NT2/D1 (cell line): ENCODE measurements at places on chromosomes 1 and 21.
A peak's percentile ranks its signal among the peaks of the same experiment; 100 is the strongest.

- no peak for DNase-seq
These were observed 9.1 kb upstream of the TMEM61 start for GRCh38 chr1:54971317-54971791.

GRCh38 chr1:205961405-205961804 is 18.1 kb upstream of the SLC26A9 start:
- DNase-seq = no peak

DNA sequence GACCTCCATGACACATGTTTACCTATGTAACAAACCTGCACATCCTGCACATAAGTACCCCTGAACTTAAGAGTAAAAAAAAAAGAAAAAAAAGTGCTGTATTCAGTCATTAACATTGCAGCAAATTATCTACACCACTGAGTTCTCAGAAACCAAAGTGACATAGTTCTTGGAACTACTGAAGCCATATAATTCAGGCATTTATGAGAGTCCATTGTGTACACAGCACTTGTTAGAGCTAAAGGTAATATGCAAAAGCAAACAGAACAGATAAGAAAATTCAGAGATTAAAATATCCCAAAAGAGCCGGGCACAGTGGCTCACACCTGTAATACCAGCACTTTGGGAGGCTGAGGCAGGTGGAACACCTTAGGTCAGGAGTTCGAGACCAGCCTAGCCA is 38.0 kb downstream of the F5 start:
- DNase-seq = no peak

- no peak for DNase-seq
These were observed 245.9 kb downstream of the PLPP3 start for GRCh38 chr1:56333461-56333860.

DNA sequence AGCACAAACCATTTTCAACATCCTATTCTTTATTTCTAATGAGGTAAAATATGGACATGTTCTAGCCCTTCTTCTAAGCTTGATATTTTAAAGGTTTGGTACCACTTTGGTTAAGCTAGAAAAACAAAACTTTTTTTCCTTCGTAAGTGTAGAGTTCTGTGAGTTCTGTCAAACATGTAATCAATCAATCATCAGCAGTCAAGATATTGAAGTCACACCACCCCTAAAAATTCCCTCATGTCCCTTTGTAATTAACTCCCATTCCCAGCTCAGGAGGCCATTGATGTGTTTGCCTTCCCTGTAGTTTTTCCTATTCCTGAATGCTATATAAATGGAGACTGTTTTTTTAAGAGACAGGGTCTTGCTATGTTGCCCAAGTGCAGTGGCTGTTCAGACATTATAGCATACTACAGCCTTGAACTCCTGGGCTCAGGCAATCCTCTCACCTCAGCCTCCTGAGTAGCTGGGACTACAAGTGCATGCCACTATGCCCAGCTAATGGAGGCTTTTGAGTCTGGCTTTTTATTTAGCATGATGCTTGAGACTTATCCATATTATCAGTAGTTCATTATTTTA is 23.0 kb downstream of the IVNS1ABP start:
- DNase-seq = no peak

GRCh38 chr1:3925256-3925655 is 25.2 kb upstream of the C1orf174 start:
- DNase-seq = no peak

DNA sequence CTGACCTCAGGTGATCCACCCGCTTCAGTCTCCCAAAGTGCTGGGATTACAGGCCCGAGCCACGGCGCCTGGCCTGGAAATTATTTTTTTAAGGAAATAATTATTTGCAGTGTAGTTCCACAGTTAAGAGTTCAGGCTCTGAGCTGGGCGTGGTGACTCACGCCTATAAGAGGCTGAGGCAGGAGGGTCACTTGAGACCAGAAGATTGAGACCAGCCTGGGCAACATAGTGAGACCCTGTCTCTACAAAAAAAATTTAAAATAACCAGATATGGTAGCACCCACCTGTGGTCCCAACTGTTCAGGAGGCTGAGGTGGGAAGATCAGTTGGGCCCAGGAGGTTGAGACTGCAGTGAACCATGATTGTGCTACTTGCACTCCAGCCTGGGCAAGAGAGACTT is 13.9 kb downstream of the H3-3A start:
- no peak for DNase-seq

- no peak for DNase-seq
These were observed 176.1 kb downstream of the CLIC6 start for GRCh38 chr21:34844924-34845238.

DNA sequence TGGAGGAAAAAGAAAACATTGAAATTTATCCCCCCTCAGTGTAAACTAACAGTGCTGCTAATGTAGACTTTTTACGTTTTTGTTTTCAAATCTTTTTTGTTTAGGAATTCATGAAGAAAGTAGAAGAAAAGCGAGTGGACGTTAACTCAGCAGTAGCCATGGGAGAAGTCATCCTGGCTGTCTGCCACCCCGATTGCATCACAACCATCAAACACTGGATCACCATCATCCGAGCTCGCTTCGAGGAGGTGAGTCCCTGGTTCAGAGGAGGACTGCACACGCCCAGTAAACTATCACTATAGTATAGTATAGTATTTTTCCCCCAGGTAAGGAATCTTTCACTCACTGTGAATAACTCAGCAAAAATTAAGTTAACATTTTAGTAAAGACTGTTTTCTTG is 37.8 kb upstream of the BMP8A start:
- DNase-seq = no peak

DNA sequence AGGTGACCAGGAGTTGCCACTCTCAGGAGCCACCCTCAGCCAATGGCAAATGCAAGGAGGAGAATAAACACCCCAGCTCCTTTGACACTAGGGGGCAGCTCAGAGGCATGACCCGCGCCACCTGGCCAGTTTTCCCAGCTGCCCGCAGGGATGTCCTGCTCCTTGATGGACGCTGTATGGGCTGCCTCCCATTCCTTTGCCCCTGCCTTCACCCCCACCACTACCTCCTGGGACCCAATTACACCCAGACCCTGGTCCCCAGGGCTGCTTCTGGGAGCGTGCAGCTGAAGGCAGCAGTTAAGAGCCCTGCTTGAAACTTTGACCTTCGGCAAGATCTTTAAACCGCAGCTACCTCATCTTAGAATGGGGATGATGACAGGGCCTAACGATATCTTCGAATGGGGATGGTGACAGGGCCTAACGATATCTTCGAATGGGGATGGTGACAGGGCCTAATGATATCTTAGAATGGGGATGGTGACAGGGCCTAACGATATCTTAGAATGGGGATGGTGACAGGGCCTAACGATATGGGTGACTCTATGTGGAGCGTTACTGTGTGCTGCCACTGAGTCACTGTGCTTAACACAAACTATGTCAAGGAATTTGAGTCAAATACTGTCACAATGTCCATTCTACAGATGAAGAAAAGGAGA is 163.0 kb upstream of the KAZN start:
- DNase-seq = no peak

GRCh38 chr1:247551721-247552120 is 2.8 kb downstream of the GCSAML start:
- DNase-seq = no peak

DNA sequence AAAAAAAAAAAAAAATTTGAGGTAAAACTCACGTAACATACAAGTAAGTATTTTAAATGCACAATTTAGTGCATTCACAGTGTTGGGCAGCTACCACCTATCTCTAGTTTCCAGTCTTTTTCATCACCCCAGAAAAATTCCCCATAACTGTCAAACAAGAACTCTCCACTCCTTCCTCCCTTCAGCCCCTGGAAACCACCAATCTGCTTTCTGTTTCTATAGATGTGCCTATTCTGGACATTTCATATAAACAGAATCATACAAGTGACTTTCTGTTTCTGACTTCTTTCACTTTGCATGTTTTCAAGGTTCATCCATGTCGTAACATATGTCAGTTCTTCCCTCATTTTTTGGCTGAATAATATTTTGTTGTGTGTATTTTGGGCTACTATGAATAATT is 24.9 kb upstream of the ETS2 start:
- no peak for DNase-seq

DNA sequence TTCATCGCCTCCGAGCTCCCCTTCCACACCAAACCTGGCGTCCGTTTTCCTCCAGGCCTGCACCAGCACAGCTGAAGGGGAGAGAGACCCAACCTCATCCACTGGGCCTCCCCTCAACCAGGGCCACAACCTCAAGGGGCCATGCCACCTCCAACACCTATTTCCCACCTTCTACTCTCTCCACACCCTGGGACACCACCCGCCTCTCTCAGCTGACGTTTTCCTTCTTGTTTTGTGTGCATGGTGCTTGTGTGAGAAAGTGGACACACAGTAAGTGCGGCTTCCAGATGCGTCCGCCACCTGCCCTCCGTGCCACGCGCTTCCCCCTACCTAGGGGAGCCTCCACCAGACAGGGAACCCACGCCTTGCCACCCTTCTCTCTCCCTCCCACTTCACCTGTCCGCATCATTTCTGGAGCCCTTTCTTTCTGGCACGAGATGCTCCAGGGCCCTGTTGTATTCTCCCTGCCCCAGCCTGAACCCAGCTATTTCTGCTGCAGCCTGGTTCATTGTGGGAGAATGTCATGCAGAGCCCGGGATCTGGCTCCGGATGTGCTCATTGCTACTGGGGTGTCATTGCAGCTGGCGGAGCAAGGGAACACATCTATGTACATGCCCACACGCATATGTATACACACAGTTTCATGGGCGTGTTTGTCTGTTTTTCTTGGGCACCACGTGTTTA is 1.3 kb upstream of the GNB1 start:
- DNase-seq = no peak

DNA sequence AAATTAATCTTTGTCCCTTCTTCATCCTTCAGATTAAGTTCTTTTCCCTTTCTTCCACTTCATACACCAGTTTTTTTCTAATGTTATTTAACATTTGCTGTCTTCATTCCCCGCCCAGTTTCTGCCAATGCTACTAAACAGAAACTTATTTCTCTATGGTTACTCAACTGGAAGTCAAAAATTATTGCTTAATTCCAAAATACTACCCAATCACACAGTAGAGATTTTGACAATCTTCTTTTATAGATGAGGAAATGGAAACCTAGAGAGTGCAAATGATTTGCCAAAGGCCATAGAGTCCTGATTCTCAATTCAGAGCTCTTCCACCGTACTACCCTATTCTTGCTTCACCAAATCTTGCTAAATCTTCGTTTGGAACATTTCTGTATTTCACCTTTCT is 58.1 kb upstream of the SH3GLB1 start:
- no peak for DNase-seq

DNA sequence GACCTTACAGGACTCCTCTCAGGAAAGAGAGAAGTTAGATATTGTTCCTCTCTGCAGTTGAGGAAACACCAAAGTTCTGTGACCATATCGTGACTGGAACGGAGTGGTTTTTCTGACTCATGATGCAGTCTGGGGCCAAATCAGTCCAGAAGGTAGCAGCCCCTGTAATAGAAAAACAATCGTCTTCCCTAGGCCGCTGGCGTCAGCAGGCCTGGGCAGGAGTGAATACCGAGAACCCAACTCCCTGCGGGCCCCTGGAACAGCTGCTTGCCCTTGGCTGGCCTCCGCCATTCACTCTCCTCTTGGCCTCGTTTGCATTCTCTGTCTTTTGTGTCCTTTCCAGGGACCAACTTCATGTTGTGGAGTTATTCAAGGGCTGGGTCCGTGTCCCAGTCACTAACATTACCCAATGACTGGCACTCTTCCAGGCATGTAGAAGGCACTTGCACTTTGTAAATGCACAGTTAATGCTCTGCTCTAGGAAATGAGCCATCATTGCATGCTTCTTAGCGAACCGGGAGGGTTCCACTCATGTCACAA is 10.9 kb upstream of the CD101 start:
- no peak for DNase-seq

DNA sequence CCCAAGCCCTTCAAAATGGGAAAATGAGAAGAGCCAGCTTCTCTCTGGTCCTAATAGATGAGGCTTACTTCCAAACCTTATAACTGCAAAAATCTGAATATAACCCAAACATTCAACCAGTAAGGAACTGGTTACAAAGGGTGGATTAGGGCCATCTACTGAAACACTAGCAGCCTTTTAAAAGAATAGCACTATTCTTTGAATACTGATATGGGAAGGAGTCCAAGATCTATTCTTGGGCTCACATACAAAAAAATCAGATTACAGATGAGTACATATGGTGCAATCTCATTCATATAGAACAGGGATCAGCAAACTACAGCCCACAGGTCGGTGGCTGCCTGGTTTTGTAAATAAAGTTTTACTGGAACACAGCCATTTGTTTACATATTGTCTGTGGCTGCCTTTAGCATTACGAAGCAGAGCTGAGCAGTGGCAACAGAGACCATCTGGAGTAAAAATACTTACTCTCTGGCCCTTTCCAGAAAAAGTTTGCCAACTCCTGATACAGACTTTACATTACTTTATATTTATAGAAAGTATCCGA is 167.7 kb downstream of the ZSCAN20 start:
- DNase-seq = no peak

DNA sequence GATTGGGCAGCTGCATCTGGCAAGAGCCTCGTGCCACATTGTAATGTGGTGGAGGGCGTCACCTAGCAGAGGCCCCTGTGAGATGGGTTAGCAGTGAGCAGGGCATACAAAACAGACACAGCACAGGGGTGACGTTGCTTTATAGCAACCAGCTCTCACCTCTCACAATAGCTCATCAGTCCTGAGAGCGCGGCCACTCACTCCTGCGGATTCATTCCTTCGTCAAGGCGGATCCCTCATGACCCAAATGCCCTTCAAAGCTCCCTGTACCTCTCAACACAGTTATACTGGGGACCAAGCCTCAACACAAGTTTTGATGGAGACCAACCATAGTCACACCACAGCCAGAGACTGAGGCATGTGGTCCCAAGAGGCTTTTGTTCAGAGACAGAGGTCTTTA is 22.9 kb downstream of the SLC37A1 start:
- DNase-seq = no peak

DNA sequence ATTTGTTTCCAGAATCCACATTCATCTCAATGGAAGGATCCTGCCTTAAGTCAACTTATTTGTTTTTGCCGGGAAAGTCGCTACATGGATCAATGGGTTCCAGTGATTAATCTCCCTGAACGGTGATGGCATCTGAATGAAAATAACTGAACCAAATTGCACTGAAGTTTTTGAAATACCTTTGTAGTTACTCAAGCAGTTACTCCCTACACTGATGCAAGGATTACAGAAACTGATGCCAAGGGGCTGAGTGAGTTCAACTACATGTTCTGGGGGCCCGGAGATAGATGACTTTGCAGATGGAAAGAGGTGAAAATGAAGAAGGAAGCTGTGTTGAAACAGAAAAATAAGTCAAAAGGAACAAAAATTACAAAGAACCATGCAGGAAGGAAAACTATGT is 2.6 kb downstream of the GADD45A start:
- no peak for DNase-seq

- DNase-seq = no peak
These were observed 61.3 kb upstream of the MUTYH start for GRCh38 chr1:45401524-45401923.

- no peak for DNase-seq
These were observed 459.3 kb upstream of the ADAMTS5 start for GRCh38 chr21:27426196-27426595.

- DNase-seq = peak; percentile 56
These were observed 23.7 kb downstream of the NKAIN1 start for GRCh38 chr1:31216016-31216415.

GRCh38 chr1:2951856-2952255 is 69.4 kb upstream of the ACTRT2 start:
- DNase-seq = no peak
